ENCODE measurements at places on chromosomes 4 and X.

GRCh38 chrX:55523356-55523755, 33.7 kb upstream of the USP51 start:
- DNase-seq: no peak

DNA sequence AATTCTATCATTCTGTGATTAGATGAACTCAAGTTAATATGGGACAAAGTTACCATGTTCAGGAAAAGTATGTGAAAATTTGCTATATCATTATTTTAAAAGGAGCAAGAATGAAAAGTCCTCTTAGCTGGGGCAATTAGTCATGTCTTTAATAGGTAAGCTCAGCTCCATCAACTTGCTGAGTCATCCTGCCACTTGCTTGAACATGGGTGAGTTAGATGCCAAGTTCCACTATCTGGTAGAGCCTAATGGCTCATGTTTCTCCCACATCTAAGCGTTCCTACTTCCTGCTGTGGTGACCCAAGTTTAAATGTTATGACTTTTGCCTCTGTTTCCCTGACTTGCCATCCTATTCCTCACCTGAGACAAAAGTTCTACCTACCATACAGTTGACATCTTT, 276.8 kb downstream of the ZNF674 start:
- peak; percentile 79 for DNase-seq

DNA sequence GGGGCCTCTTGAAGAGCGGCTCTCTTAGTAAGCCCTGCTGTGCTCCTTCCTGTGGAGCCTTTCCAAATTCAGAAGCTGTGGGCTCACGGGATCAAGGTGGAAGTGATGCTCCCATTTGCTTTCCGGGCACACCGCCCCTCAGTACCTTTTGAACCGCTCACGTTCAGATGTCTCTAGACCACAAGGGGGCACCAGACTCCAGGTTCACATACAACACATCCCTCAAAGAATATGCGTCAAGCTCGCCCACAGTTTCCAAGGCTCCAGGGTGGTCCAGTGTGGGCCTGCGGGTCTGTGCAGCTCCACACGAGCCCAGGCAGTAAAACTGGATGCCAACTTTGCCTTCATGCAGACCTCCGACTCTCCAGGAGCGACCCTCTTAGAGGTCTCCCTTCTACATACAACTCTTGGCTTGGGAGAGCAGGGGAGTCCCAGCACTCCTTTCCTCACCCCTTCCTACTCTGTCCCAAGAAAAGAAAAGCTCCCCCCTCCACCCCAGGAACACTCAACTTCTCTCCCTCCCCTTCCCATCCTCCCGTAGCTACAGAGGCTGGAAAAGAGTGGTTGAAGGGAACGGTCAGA, 11.0 kb downstream of the SUPT20HL1 start:
- peak; percentile 54 for DNase-seq

DNA sequence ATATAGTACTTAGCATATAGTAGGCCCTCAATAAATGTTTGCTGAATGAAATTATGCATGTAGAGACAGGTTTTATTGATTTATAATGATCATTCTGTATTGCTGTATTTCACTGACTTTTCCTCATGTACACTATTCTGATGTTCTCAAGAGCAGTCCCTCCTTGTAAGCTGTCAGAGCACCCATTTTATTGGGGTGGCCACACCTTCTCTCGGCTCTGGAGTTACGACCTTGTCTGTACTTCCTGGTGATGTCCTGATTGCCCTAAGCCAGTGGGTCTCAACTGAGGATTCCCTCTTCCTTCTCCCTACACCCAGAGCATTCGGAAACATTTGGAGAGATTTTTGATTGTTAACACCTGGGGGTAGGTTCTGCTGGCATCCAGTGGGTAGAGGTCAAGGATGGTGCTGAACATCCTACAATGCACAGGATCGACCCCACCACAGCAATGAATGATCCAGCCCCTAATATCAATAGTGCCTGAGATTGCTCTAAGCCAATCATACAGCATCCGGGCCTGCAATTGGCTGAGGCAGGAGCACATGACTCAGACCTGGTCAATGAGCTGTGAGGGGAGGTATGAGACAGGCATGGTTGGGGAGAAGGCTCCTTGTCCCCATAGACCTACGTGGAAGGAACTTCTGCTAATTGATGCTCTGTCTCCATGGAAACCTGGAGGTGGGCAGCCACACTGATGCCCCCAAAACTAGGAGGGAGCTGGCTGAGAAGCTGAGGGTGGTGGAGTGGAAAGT, 58.8 kb downstream of the CLDN34 start:
- no peak for DNase-seq
